Activated naive CD8-positive, alpha-beta T cell treated with anti-CD3 and anti-CD28 coated beads, Interleukin-2, amount 10 ng/mL, durations not matched to agents 7 days and 5 days (primary cell): ENCODE measurements at places on chromosomes 2 and 18. TPM values are rescaled to one million over a fixed set of nuclear protein-coding genes. Genes with fewer than 3 reads are reported as not detected.

DNA sequence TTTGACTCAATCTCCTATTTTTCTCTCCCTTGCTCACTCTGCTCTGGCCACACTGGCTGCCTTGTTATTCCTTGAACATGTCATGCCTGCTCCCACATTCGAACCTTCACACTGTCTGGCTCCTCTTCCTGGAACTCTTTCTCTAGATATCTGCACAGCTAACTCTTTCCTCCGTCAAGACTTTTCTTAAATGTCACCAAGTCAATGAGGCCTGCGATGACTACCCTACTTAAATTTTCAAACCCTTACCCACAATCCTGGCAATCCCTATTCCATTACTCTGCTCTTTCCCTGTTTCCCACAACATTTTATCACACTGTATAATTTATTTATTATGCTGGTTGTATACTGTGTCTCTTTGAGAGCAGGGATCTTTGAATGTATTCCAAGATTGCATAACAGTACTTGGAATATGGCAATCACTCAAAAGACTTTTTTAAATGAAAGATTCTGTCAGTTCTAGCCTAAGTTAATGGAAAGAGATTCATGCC, 206.2 kb downstream of the SRBD1 start:
- no peak for DNase-seq
- no peaks in the 10 kb centered on the region for H3K27me3 ChIP-seq
- peaks cover 5% of the 10 kb centered on the region for H3K36me3 ChIP-seq
- no peak overlapping the region for H3K27ac ChIP-seq

GRCh38 chr2:216776066-216776850, 80.9 kb upstream of the IGFBP5 start:
- peaks cover 15% of the 10 kb centered on the region for H3K27me3 ChIP-seq
- peaks cover 9% of the 10 kb centered on the region for H3K4me1 ChIP-seq
- no peak overlapping the region for H3K27ac ChIP-seq
- H3K4me3 ChIP-seq: no peak overlapping the region

- peaks cover 53% of the 10 kb centered on the region for H3K27me3 ChIP-seq
- DNase-seq: no peak
Observed at GRCh38 chr2:85737481-85737880, 16.3 kb upstream of the ATOH8 start.

DNA sequence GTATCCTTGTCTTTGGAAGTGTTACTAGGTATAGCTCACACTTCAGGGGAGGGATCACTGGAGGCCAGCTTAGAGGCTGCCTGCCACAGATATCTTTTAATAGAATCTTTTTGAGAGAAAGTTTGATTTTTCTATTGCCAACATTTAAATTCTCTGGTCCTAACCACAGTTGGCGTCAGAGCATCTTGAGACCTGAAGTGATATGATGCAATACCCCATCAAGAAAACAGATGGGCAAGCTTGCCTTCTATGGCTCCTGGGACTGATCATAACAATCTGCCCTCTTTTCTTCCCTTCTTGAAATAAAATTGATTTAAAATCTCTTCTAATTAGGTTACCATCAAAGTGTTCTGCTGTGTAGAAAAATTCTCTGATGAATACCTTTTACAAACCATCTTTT, 105.5 kb upstream of the ACKR3 start:
- no peak for DNase-seq
- no peaks in the 10 kb centered on the region for H3K27me3 ChIP-seq
- no peak overlapping the region for H3K4me3 ChIP-seq
- no peaks in the 10 kb centered on the region for H3K36me3 ChIP-seq
- H3K27ac ChIP-seq: no peak overlapping the region

- DNase-seq: no peak
- no peaks in the 10 kb centered on the region for H3K36me3 ChIP-seq
- H3K4me3 ChIP-seq: no peak overlapping the region
- H3K4me1 ChIP-seq: no peaks in the 10 kb centered on the region
- no peak overlapping the region for H3K27ac ChIP-seq
Observed at GRCh38 chr18:26809346-26809745, 56.2 kb downstream of the AQP4 start.

TMEM163 gene
- total RNA-seq: 0.19 TPM

NYAP2 gene
- not detected for total RNA-seq

KCNJ3 gene
- not detected for total RNA-seq

UCN gene
- total RNA-seq: 3.7 TPM

SULT1C4 gene
- total RNA-seq: not detected
